ENCODE measurements at places on chromosomes 16 and 17.

DNA sequence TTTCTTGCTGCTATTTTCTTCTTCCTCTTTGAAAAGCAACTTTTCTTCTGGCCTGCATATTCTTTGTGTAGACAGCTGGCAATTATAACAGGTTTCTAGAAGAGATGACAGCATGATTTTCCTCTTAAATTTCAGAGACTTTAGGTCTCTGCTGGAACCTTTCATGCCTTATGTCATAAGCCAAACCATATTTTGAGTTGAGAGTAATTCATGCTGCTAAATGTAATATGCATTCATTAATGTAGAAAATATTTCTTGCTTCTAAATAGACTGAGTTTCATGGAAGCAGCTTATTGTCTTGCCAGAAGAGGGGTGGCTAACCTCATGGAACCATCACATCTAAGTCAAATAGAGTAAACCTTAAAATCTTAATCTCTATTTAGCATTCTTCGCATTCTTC lies 25.9 kb upstream of the ABCA9 start:
- no peak for DNase-seq

DNA sequence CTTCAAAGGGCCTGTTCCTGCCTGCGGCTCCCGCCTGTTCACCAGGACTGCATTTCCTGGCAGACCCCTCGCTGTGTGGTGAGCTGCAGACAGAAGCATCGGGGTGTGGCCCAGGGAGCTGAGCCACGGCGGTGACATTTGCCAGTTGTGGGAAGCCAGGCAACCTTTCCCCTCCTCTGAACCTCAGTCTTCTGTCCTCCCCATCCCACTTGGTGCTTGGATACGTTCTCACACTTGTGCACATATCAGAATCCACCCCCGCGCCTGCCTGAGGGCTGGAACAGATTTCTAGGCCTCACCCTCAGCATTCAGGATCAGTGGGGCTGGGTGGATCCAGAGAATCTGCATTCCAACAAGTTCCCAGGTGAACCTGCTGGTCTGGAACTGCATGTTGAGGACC lies 63.5 kb downstream of the CRISPLD2 start:
- DNase-seq: peak; percentile 67

DNA sequence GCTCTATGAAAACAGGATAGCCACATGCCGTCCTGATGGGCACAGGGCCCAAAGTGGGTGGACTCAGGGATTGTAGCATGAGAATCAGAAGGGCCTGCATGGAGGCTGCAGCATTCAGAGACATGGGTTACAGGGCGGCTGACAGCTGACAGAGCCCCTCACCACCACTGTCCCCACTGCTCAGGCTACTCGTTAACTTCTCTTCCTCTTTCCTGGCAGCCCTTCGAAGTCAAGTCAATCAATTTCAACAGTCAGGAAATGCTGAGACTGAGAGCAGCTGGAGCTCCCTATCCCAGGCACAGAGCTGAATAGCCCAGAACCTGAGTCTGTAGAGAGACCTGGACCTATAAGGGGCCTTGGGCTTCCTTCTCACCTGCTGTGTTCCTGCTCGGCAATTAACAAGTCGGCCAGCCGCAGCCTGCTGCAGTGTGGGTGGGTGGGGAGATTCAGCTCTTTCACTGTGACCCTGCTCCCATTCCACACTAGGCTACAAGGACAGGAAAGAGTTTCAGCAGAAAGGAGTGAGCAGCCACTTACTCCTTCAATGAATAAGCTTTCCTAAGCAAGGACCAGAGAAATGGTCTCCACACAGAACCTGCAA lies 76.9 kb downstream of the TEX14 start:
- DNase-seq: no peak

DNA sequence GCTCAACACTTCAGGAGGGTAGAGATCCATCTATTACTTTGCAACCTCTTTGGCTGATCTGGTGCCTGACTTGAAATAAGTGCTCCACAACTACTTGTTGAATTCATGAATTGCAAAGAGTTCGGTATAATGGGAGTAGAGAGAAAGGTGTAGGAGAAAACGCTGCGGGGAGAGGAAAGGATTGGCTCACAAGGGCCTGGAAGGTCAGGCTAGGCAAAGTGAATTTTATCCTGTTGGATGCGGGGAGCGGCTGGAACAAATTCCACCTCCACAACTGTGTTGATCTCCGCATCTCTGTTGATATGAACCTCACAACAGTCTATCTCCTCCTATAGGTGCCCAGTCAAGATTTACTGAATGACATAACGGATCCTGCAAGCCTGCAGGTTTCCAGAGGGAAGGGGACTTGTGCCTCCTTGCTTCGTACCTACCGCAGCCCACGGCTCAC lies 684 bp downstream of the SLX4 start:
- DNase-seq: peak; percentile 17

GRCh38 chr16:81567087-81567486 lies 122.5 kb downstream of the CMIP start:
- DNase-seq: no peak

- peak; percentile 92 for DNase-seq
Measured at GRCh38 chr17:72588961-72589360, 468.1 kb downstream of the SOX9 start.

DNA sequence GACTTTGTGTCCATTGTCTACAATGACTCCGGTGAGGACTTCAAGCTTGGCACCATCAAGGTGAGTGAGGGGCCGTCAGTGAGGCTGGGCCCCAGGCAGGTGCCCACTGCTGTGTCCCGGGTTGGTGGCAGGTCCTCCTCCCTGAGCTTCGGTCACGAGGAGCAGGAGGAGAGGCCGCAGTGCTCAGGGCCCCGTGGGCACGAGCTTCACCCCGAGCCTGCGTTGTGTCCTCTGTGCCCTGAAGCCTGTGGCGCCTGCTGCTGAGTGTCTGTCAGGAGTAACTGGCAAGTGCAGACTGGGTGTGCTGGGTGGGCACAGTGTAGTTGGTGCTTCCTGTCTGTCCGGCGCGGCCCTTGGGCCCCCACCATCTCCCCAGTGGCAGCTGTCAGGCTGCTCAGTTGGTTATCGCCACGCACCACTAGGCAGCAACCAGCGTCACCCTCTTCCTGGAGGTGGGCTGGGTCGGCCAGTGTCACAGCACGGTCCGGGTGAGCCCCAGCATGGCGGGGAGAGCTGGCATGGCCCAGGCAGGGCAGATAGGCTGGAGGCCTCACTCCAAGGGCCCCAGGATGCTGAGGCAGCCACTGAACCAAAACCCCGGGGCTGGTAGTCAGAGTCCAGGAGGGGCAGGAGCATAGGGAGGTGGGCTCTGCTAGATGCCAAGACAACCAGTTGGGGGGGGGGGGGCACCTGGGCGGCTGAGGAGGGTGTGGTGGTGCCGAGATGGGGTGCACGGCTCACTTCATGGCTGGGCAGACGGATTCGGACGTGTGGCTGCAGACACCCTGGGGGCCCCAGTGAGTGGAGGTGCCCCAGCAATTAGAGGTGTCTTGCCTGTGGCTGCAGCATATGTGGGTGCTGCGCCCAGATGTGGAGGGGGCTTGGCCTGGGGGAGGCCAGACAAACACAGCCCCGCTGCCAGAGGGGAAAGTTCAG lies 39.3 kb downstream of the TSC2 start:
- DNase-seq: no peak

GRCh38 chr16:78198288-78198687 lies 98.8 kb downstream of the WWOX start:
- DNase-seq: no peak

GRCh38 chr17:77167472-77168306 lies 26.9 kb downstream of the SEC14L1 start:
- no peak for DNase-seq

- DNase-seq: no peak
Measured at GRCh38 chr17:71934520-71934919, 186.3 kb upstream of the SOX9 start.

GRCh38 chr16:47262938-47263337 lies 119.2 kb upstream of the NETO2 start:
- DNase-seq: no peak
